Breast epithelium (tissue), 4 donors: ENCODE measurements at places on chromosomes 7 and 10. TPM values are rescaled to one million over a fixed set of nuclear protein-coding genes. Genes with fewer than 3 reads are reported as not detected.

Gene RAB19
- total RNA-seq = 4.2 TPM

Gene KNDC1
- total RNA-seq = 2.3 TPM

Gene INMT
- 66.7 TPM for total RNA-seq

Gene USP54
- 57.0 TPM for total RNA-seq

Gene ANKRD22
- not detected for total RNA-seq

Gene ZNF117
- 49.1 TPM for total RNA-seq

Gene RBP3
- not detected for total RNA-seq

Gene AGAP5
- total RNA-seq = 11.7 TPM

Gene FAM13C
- total RNA-seq = 6.9 TPM

Gene GFRA1
- total RNA-seq = 153 TPM

Gene CLDN4
- total RNA-seq = 3.8 TPM

Gene ACTR3C
- total RNA-seq = 30.2 TPM

Gene CNNM1
- 0.98 TPM for total RNA-seq

Gene ABCC2
- 2.1 TPM for total RNA-seq

Gene MALSU1
- total RNA-seq = 40.3 TPM

Gene GPR37
- 3.2 TPM for total RNA-seq

Gene VWDE
- total RNA-seq = 8.8 TPM

Gene LRRC72
- not detected for total RNA-seq

Gene SPOCK2
- total RNA-seq = 4.1 TPM

Gene NUTM2A
- 1.3 TPM for total RNA-seq

Gene PDK4
- 507 TPM for total RNA-seq

Gene RRP12
- 15.7 TPM for total RNA-seq

Gene THSD7A
- total RNA-seq = 4.0 TPM

Gene ITIH5
- 54.1 TPM for total RNA-seq

Gene LRRD1
- 0.16 TPM for total RNA-seq

Gene PPP2R2D
- 51.8 TPM for total RNA-seq

Gene PGAM2
- total RNA-seq = 0.73 TPM

Gene HPSE2
- total RNA-seq = 5.9 TPM

Gene LGI1
- total RNA-seq = 0.48 TPM

Gene IMPDH1
- 31.8 TPM for total RNA-seq

Gene SCART1
- total RNA-seq = 1.4 TPM

Gene ABCB1
- total RNA-seq = 12.8 TPM

Gene LFNG
- total RNA-seq = 16.4 TPM

Gene CYP26C1
- total RNA-seq = 0.15 TPM

Gene PRLHR
- total RNA-seq = not detected

Gene MOGAT3
- not detected for total RNA-seq

Gene ATRNL1
- 2.9 TPM for total RNA-seq

Gene LRMDA
- 8.3 TPM for total RNA-seq

Gene CALHM3
- not detected for total RNA-seq

Gene DNAJB12
- total RNA-seq = 48.1 TPM

Gene SPDYE11
- total RNA-seq = not detected

Gene SFTPA1
- not detected for total RNA-seq

Gene EPHB4
- 31.8 TPM for total RNA-seq

Gene SLC18A2
- 2.1 TPM for total RNA-seq

Gene PTPRN2
- 2.2 TPM for total RNA-seq

Gene BAG3
- total RNA-seq = 23.9 TPM

Gene CPVL
- total RNA-seq = 11.4 TPM

Gene MRPS24
- total RNA-seq = 75.4 TPM

Gene TRIM73
- 4.8 TPM for total RNA-seq

Gene HKDC1
- total RNA-seq = not detected

Gene ZP3
- 1.4 TPM for total RNA-seq

Gene ADAM8
- total RNA-seq = 5.0 TPM
